HS-27A (cell line): ENCODE measurements at places on chromosomes 6 and 20.

- DNase-seq, result peak; percentile 70
Observed at GRCh38 chr6:146546443-146547043, 2.9 kb downstream of the RAB32 start.

GRCh38 chr6:117275711-117276110 is 10.4 kb downstream of the VGLL2 start:
- DNase-seq, result no peak

- no peak for DNase-seq
Observed at GRCh38 chr20:57791966-57792365, 82.2 kb upstream of the PMEPA1 start.

GRCh38 chr20:8777911-8778310 is 291.0 kb upstream of the PLCB4 start:
- no peak for DNase-seq

DNA sequence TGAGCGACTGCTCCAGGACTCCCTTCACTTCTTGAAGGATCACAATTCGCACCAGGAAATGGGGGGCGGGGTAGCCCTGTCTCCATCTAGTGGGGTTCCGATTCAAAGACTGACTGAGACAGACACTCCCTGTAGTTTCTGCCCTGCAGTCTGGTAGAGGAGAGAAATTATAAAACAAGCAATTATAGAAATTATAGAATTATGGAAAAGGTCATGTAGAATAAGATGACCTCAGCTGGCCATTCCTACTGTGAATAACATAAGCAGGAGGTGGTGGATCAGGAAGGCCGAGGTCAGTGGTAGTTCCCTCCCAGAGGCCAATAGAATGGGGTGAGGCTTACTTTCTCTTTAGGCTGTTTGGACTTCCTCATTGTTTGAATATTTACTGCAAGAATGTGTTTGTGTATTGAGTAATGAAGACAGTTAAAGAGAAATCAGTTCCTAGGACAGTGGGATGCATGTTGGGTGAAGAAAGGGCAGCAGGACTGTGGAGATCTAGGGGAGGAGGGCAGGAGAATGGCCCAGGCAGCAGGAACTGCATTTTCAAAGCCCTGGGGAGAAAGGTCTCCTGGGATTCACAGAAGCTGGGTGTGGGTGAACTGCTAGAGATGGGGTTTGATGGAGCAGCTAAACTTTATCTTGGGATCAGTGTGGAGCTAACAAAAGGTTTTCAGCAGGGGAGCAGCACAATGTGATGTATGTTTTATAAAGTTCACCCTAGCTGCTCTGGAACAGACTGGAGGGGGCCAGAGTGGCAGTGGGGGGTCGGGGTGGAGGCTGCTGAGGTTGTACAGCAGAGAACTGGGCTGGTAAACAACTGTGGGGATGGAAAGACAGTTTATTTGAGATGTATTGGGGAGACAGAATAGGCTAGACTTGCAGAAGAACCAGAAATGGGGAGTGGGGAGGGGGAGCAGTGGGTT is 2.1 kb downstream of the ZNF341 start:
- DNase-seq, result peak; percentile 33

DNA sequence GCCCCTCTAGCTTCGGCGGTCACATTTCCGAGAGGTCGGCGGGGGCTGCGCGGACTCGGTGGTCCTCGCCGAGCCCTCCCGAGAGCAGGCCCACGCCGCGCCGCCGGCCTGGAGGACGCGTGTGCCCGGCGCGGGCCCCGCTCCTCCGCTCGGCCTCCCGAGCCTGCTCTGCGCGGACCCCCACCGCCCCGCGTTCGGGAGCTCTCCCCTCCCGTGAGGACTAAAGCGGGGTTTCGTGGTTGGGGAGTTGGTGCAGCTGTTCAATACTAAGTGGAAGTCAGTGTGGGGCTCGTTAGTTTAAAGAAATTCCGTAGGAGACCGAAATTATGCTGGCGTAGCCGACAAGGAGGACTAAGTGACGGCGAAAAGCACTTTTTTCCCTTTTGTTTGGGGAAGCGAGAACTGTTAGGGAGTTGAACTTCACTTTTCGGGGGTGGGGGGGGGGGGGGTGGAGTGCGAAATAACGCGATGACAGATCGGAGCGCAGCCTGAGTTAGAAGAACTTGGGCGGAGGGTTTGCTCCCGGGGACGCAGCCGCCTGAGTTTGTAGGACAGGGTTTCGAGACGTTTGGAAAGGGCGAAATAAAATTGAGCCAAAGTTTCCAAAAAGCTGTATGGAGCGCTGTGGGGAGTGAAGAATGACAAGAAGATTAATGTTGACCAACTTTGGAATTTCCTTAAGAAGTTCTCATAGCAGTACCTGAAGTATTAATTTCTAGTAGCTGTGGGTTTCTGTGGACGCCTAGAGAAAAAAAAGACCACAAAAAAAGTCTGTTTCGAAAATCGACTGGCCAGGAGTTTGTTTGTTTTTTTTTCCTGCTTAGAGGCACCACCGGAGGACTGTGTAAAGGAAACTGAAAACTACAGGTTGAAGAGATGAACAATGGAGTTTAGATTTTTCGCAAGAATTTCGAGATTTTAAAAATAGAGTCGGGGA is 1.4 kb downstream of the QKI start:
- DNase-seq, result peak; percentile 30

GRCh38 chr20:38447931-38448675 is 13.0 kb upstream of the SNHG17 start:
- DNase-seq, result no peak

- DNase-seq, result peak; percentile 3
Observed at GRCh38 chr6:135250234-135250633, 69.1 kb downstream of the MYB start.

DNA sequence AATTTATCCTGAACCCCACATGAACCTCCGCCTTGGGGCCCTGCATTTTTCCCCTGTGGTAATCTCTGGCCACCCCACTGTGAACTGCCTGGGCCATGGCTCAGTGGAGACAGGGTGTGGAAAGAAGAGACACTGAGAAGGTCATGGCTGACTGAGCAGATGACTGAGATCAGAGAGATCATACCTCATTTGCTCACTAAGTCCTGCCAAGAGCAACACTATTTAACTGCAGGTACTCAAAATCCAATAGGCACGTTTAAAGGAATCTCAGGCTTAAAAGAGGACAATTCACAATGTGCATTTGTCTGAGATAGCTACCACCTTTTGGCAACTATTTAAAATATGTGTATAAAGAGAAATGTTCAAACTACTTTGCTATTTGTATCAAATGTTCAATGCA is 305.0 kb downstream of the GMDS start:
- DNase-seq, result no peak

GRCh38 chr6:142669471-142670351 is 275.3 kb downstream of the HIVEP2 start:
- DNase-seq, result no peak

- no peak for DNase-seq
Observed at GRCh38 chr20:62068997-62069396, 3.3 kb upstream of the TAF4 start.

DNA sequence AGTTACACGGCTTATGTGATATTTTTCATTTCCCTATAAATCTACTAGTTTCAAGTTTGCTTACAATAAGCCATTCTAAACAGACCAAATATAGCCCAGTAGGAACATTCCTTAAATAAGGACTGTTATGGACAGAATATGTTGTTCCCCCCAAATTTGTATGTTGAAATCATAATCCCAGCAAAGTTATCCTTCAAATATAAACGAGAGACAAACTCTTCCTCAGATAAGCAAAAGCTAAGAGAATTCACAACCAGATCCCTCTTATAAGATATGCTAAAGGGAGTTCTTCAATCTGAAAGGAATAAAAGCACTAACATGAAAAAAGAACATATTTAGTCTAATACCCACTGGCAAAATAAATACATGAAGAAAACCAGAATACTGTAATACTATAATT is 795.5 kb upstream of the GJE1 start:
- DNase-seq, result no peak
